Putamen (tissue), 1 donor: ENCODE measurements at places on chromosomes 2 and 18.
A peak's percentile ranks its signal among the peaks of the same experiment; 100 is the strongest.

- no peak for DNase-seq
Measured at GRCh38 chr18:68215931-68216330, 499.0 kb downstream of the TMX3 start.

- DNase-seq: peak; percentile 47
Measured at GRCh38 chr2:180202467-180202951, 195.4 kb upstream of the CWC22 start.

DNA sequence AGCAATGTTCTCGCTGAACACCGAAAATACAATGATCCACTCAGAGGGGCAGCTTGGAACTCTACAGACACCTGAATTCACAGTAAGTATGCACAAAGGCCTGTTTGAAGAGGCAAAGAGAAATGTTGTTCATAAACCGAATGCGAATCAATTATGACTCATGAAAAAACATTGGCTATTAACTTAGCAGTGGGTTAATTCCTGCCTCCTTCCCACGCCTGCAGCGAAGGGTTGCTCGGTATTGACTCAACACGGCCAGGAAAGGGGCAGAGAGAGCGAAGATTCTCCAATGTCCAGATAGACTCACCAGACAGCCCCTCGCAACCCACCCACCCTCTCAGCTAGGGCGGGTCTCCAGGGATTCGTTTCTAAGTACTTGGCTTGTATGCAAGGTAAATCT is 9.4 kb downstream of the CRACDL start:
- no peak for DNase-seq

- DNase-seq: no peak
Measured at GRCh38 chr2:37599688-37600525, 71.5 kb downstream of the CDC42EP3 start.

GRCh38 chr2:108909275-108909823 is 79.7 kb downstream of the EDAR start:
- no peak for DNase-seq

- no peak for DNase-seq
Measured at GRCh38 chr2:125398738-125399524, 1257.0 kb upstream of the GYPC start.

GRCh38 chr2:172550419-172550818 is 5.5 kb upstream of the PDK1 start:
- no peak for DNase-seq

DNA sequence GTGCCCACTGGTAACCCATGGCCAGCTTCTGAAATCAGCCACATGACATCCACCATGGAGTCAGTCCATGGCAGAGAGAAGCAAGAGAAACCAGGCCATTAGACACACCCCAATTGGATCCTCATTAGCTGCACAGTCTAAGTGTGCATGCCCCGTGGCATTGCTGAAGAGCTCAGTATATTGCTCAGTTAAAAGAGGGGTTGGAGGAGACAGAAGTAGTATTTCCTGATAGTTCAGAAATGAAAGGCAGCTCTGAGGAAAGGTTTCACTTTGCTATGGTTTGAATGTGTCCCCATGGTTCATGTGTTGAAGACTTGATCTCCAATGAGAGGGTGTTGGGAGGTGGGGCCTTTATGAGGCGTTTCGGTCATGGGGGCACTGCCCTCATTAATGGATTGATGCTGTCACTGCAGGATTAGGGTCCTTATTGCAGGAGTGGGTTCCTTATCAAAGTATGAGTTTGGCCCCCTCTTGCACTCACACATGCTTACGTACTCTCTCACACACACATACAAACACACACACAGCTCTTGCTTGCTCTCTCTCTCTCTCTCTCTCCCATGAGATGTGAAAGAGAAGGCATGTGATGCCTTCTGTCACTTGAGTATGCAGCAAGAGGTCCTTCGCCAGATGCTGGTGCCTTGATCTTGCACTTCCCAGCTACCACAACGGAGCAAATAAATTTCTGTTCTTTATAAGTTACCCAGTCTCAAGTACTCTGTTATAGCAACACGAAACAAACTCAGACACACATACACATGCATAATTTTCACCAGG is 58.0 kb downstream of the TMEM163 start:
- DNase-seq: no peak

GRCh38 chr2:30172627-30173026 is 25.8 kb downstream of the YPEL5 start:
- no peak for DNase-seq

- no peak for DNase-seq
Measured at GRCh38 chr18:13984080-13984479, 68.7 kb upstream of the MC2R start.

- DNase-seq: no peak
Measured at GRCh38 chr18:9135912-9136314, 668 bp upstream of the ANKRD12 start.

- DNase-seq: no peak
Measured at GRCh38 chr2:226185616-226186211, 613.9 kb downstream of the IRS1 start.

GRCh38 chr2:69685321-69686048 is 41.9 kb upstream of the AAK1 start:
- no peak for DNase-seq

- no peak for DNase-seq
Measured at GRCh38 chr2:178629463-178629862, 149.2 kb downstream of the PLEKHA3 start.
